AG09319 (cell line): ENCODE measurements at places on chromosomes 7 and 10.

GRCh38 chr10:128867210-128867609 lies 599.8 kb upstream of the MGMT start:
- no peak for DNase-seq

DNA sequence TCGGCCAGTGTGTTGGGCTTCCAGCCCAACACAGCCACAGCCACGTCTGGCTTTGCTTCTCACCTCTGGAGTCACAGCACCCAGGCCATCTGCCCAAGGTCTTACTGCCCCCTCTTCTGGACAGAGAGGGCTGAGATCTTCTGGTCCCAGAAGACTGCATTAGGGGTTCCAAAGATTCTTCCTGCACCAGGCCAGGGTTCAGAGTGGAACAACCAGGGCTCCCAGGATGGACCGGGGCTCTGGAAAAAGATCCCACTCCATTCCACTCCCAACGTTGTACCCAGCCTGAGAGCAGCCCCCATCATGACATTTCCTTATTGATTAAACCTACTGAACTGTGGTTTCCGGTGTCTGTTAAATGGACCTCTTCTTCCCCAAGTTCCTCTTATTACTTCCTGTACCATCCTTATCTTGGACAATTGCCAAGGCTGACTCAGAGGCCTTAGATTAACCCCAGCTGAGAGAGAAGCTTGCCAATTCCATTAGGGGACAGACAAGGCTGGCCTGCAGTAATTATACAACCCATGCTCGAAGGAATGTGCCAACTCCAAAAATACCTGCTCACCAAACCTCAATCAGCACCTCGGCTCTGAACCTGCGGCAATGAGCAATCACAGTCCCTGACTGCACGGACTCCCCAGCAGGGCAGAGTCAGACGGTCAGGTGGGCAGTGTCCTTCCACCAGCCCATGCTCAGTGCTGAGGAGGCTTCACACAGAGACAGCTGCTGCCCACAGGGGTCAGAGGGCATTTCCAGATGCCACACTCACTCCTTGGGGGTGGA lies 47.9 kb upstream of the NPFFR1 start:
- peak; percentile 85 for DNase-seq

GRCh38 chr10:93098816-93099215 lies 25.1 kb downstream of the CYP26A1 start:
- DNase-seq = no peak

- no peak for DNase-seq
These were observed 83.7 kb downstream of the ZMIZ1 start for GRCh38 chr10:79152423-79152817.
